ENCODE measurements at places on chromosomes 16 and 17.

DNA sequence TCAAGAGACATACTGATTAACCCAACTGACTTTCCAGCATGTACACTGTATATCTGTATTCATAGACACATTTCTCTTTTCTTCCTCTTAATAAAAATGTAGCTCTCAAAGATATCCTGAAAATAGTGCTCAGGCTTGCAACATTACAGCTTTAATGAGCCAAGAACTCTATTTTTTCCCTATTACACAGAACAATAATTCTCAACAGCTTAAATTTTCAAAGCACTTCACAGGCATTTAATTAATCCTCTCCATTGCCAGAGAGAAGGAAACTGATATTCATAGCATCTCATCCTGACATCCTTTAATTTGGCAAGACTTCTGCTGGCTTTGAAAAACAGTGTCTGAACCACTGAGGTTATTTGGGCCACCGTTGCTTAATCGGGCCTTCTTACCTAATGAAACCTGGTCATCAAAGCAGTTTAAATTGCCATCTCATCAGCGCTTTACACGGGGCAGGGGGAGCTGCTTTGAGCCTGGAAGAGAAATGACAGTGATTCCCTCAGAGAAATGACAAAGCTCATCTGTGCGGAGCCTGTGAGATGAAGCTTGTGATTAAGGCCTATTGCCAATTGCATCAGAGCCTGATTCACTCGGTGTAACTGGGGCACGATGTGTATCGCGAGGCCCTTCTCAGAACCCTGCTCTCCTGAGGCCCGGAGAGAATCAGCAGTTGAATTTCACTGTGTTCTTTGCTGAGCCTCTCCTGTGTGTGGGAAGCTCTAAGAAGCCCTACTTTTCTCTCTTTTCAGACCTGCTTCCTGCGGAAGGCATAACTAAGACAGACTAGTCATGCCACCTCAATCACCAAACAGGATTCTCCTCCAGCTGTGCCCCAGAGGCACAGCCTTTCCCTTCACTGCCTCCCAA, 8.5 kb upstream of the SIAH1 start:
- peak; percentile 61 for DNase-seq

GRCh38 chr17:32120141-32120540, 22.2 kb upstream of the RHOT1 start:
- DNase-seq, result no peak

GRCh38 chr16:2966808-2967191, 2.3 kb upstream of the PAQR4 start:
- DNase-seq, result no peak

DNA sequence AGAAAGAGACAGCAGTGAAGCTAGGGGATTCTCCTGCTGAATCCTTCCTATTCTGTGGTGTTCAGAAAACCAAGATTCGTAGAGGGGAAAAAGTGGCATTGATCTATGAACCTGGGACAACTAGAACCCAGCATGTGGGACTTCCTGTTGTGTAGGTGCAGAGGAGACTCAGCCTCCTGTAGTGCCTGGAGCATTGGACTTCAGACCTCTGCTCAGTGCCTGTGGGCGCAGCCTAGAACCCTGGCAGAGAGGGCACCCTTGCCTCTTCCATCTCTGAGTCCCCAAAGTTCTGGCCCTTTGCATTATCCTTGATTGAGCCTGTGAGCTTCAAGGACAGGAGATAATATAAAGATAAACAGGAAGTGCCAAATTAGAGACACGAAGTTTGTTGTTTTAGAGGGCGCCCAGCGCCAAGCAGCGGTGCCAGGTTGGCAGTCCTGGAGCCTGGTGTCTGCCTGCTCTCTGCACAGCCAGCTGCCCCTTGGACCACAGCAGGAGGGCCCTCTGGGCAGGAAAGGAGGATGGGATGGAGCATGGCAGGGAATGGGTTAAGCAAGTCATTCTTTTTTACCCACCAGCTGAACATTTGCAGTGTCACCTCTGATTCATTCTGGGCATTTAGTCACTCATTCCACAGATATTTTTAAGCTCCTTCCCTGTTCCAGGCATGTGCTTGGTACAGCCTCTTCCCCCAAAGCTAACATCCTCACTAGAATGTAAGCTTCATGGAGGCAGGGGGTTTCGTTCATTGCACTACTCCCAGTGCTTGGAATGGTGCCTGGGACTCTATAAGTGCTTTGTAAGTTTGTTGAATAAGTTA, 11.9 kb upstream of the SP6 start:
- no peak for DNase-seq

GRCh38 chr16:53841884-53842283, 137.9 kb downstream of the FTO start:
- DNase-seq, result no peak

DNA sequence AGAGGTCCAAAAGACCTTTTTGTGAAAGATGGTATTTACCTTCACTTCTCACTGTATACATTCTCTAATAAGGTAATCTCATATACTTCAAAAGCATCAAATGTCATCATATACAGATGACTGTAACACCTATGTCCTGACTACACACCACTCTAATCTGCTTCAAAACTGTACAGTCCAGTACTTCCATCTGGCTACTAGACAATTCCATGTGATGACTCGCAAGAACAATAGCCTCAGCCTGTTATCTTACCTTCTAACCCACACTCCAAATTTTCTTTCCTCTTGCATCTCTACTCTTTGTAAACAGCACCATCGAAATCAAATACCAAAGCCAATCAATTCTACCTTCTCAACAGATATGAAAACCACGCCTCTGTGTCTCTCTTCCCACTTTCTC, 24.1 kb downstream of the MYO1D start:
- DNase-seq, result no peak

DNA sequence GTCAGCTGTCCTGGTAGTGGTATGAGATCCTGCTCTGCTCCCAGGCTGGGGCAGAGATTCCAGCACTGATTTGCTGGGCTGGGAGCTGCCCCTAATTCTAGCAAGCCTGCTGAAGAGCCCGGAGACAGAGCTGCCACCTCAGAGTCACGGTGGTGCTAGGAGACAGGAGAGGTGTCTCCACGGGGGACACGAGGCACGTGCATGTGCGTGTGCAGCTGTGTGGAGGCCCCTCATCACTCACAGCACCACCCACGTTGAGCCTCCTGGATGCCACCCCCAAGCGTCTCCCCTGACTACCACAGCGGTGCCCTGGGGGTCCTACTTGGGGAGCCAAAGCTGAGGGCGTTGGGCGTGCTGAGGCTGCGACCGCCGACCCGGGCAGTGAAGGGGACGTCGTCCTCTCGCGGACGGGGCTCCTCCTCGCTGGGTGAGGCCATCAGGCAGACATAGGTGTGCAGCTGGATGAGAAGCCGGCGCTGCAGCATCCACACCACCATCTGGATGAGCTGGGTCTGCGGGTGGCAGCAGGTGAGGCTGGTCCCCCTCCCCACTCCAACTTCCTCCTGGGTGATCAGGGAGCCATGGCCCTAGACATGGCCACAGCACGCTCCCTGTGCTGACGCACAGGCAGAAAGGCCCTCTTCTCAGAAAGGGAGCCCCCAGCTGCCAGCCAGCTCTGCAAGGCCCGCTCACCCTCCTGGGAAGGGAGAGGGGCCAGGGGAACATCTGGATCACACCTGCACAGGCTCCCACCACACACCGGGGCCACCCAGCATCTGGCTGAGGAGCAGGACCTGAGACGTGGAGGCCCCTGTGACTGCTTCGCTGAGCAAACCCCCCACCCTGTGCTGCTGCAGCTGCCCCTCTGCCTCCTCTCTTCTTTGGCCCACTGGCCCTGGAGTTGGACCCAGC, 11.6 kb downstream of the MPG start:
- no peak for DNase-seq

- no peak for DNase-seq
Observed at GRCh38 chr17:82204831-82205719, 7.6 kb downstream of the CCDC57 start.

DNA sequence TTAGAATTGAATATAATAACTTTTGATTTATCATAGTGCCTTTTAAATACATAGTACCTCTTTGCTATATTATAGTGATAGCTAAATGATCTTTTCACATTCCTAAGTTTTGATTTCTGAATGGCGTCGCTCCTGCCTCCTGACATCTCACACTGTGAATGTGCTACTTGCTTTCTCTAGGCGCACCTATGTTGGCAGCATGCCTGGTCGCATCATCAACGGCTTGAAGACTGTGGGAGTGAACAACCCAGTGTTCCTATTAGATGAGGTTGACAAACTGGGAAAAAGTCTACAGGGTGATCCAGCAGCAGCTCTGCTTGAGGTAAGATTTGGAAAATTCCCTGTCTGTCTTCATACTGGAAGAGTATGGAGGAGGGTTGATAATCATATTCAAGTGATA, 29.8 kb upstream of the ABCC11 start:
- no peak for DNase-seq

DNA sequence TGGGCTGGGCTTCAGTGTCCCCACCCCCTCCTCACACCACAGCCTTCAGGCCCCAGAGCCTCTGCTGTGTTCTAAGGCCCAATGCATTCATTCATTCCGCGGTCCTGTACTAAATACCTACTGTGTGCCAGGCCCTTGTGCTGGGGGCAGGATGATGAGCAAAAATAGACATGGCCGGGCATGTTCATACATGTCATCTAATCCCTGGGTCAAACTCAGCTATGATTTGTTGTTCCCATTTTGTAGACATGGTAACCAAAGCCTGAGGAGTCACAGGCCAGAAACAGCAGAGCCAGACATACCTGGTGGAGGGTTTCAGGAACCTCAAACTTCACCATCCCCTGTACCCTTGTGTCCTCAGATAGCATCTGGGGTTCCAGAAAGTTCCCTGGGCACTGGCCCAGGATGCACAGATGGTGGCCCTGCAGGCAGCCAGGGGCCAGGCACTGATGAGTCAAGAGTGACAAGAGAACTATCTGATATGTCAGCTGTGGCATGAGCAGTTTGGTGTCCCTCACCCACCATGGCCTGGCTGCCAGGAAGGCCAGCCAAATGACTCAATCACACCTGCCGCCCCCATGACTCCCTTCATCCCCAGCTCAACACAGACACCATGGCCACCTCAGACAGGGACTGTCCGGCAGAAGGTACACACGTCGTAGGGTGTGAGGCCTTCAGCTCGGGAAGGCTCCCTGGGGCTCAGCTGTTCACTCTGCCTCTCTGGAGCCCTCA, 2.7 kb upstream of the RRAD start:
- DNase-seq, result no peak

DNA sequence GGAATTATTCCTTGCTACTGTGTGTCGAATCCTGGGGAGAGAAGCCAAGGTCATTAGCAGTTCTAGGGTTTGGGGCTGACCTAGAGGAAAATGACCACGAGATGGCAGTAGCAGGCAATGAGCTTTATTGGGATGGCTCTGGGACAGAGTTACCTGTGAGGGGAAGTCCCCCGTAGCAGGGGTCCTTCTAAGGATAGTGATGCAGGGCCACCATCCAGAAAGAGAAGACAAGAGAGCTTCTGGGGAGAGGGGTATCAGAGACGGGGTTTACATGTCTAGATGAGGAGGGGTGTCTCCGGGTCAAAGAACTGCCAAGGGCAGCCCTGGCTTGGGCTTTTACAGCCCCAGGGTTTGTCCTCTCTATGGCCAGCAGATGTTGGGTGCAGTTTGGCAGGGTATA, 6.4 kb upstream of the GGT6 start:
- DNase-seq, result no peak

- DNase-seq, result no peak
Observed at GRCh38 chr16:21159281-21159951, 942 bp downstream of the LDAF1 start.

- no peak for DNase-seq
Observed at GRCh38 chr16:48131201-48131935, 24.4 kb downstream of the ABCC12 start.

GRCh38 chr17:70796757-70797156, 627.4 kb downstream of the KCNJ2 start:
- DNase-seq, result no peak

DNA sequence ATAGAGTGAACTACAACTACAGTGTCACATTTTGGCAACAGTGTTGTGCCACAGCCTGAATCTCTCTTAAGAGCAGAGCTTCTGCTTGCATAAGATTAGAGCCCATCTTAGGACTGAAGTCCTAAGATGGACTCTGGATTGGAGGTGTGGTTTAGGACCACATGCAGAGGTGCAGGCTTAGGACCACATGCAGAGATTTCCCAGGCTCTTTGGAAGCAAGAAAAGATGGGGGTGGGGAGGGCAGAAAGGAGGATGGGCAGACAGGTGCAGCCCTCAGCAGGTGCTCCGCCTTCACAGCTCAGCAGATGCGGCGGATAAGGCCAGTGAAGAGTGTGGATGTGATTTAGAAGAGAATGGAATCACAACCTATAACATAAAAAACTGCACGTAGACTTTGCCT, 128.7 kb downstream of the TANGO6 start:
- DNase-seq, result no peak

DNA sequence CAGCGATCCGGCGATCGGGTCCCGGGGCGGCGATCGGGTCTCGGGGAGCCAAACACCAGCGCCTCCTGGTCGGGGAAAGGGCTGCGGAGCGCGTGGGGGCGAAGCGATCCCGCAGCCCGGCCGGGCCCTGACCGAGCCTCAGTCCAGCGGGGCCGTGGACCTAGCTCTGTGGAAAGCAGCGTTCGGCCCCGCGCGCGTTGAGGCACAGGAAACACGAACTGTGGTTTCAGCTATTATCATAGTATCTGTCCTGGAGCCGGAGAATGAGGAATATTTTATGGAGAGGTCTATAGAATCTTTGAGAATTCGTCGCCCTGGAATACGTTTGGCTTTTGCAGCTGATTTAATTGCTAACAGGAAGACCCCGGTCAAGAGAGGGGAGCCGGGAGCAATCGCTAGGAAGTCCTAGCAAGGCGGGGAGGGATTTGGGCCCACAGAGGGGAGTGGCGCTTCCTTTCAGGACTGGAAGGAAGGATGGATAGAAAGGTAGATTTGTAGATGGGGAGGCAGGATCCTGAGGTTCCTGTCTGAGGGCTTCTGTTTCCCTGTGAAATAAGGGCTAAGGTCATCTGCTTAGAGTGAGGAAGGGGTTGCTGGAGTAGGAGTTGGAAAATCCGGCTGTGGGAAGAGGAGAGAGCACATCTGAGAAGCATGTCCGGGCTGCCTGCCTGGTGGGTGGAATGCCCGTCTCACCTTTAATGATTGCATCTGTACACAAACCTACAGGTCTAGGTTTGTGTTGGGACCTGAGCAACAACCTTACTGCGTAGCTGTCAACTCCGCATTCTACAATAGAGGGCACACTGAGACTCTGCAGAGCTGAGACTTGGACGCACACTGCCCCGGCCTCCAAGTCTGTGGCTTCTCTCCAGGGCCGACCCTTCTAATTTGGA, 770 bp downstream of the CCNF start:
- DNase-seq, result no peak

All from amygdala (tissue), 56 donors.